ENCODE measurements at places on chromosomes 2 and 18.

GRCh38 chr18:74175658-74176057, 27.3 kb downstream of the TIMM21 start:
- no peak for DNase-seq

DNA sequence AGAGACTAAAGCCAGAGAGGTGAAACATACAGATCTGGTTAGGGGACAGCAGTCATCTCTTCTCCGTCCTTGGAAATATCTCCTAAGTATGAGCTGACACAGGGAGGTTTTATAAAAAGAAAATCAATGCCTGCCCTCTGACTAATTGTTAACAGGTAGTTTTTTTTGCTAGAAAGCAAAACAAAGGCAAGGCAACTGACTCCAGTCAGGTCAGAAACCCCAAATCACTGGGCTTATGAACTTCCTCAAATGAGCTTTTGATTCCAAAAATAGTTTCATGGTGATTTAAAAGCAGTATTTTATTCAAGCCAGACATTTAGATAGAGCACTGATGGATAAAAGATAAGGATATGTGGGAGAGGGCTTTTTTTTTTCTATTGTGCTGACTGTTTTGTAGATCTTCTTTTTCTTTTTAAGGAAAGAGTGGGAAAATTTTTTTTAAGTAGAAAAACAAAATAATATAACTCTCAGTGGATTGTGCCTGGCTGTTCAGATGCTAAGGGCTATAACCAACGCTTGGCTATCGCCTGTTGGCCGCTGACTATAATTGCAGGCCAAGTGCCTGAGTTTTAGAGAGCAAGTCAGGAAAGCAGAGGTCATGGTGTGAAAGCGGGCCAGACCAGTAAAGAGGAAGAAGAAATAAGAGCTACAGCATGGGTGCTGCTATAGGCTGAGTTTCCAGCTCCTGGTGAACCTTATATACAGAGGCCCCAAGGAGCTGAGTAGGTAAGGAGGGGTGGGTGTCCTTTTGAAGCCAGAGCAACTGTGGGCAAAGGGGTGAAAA, 44.9 kb downstream of the MRPL35 start:
- no peak for DNase-seq

GRCh38 chr2:202588647-202589581, 45.9 kb upstream of the FAM117B start:
- DNase-seq: peak; percentile 74

DNA sequence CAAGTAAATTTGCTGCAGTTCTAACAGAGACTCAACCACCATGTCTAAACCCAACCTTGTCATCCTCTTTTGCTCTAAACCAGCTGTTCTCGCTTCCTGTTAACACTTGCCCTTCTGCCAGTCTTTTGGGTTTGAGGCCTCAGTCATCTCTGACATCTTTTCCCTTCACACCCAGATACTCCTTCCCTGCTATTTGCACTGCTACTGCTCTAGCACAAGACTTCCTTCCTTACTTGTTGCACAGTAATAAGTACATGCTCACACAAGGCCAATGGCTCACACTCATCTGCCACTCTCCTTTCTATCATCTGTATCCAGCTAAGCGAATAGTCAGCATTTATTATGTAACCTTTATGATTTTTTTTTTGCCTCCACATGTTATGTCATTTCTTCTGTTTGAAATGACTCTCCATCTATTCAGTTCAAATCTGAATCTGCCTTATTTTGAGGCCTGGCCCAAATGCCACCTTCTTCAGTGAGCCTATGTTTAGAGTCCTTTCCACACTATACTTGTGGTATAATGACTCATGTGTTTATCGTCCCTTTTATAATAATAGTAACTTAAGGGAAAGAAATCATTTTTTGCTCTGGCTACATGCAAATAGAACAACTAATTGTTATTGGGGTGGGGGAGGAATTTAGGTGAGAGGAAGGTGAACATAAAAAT, 22.5 kb upstream of the CDKL4 start:
- peak; percentile 5 for DNase-seq

DNA sequence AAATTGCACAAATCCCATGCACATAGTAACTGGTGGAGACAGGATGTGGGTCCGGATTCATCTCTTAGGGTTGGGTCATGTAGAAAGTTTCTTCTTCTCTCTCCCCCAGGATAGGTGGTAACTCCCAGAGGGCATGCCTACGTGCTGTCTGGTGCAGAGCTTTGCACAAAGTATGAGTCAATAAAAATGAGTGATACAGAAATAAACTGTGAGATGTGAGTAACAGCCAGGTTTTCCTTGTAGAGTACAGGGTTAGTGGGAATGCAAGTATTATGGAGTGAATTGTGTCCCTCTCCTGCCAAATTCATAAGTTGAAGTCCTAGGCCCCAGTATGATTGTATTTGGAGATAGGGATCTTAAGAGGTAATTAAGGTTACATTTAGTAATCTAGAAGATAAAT, 289.4 kb downstream of the ALK start:
- no peak for DNase-seq

DNA sequence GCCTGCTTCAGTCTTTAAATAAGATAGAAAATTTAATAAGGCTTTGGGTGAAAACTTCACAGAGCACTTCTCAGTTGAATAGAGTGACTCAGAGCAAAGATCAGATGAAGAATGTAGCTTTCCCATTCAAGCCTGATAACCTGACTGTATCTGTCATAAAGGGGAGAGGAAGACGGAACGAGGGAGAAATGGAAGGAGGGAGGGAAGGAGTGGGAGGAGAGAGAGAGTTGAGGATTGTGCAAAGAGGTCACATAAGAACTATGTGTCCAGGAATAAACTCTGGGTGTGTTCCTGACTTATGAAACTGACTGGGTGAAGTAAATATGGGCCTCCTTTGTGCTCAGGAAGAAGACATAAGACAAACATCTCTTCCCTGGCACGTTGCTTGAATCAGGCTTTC, 385.5 kb downstream of the LPIN1 start:
- DNase-seq: no peak

- DNase-seq: no peak
These were observed 402.3 kb downstream of the ERBB4 start for GRCh38 chr2:212136216-212136795.

DNA sequence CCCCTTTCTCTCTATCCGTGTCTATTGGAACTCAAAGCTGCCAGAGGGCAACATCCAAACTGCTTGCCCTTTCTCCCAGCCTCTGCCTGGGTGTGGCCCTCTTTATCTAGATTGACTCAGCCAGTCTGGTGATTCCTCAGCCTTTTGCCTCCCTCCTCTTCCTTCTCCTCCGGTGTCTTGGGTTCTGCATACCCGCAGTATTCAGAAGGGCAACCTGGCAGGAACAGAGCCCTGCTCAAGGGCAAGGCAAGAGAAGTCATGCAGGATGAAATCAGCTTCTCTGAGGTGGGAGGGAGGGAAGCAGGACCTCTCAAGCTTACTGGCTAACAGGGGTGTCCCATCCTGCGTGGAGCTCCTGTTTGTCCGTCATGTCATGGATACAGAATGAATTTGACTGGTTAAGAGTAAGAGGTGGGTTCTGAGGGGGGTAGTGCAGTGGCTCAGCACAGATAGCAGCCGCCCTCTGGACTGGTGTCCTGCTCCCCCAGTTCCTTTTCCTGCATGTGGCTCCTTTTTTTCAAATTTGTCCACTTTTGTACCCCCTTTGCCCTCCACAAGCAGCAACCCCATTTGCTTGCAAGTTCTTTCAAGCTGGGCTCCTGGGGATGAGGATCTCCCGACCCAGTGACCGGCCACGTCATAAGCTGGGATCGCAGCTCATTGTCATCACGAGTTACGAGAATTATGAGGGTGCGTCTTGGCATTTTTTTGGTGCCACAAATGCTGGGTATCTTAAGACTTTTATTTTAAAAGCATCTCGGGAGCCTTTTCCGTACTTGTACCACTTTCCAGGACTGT, 154.1 kb downstream of the FHOD3 start:
- DNase-seq: no peak

DNA sequence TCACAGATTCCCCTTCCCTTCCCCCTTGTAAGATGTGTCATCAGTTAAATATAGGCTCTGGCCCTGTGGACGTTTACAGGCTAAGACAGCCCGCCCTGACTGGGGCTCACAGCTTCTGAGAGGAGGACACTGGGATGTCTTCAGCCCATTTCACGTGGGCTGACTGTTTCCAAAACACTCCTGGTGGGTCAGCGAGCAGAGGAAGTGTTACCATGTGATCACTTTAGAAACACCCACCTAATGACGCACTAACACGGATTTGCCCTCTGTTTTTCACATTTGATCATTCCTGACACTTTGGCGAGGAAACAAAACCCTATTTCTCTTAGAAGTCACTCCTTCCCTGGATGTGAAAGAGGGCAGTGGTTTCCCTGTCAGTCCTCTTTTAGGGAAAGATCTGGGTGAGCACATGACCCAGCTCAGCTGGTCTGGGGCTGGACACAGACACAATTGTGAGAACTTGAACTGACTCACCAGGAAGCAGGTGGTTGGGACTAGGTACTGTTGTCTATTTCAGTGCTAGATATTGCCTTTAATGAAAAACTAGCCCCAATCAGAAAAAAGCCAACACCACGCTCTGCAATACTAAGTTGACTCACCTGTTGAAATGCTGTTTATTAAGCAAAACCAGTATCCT, 38.8 kb downstream of the BMP10 start:
- no peak for DNase-seq

All from RKO (cell line).